ACHN (cell line): ENCODE measurements at places on chromosomes 1 and 21.
A peak's percentile ranks its signal among the peaks of the same experiment; 100 is the strongest.

- DNase-seq: peak; percentile 41
These were observed 20.7 kb upstream of the LGALS8 start for GRCh38 chr1:236502972-236503639.

DNA sequence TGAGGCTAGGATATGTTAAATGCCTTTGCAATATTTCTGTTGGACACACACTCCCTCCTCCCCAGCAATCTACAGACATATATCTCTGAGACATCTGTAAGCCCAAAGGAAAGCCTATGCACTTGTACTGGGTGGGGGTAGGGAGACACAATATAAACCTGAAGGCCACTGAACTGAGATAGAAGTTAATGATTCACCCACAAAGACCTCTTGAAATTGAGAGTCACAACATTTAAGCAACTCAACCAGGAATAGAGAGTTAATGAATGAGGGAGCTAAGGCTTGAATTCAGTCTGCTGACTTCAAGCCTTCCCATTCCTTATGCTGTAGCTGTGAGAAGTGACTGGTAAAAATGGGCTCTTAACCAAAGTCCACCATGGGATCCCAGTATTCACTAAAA lies 5.0 kb downstream of the OR10J1 start:
- peak; percentile 80 for DNase-seq

DNA sequence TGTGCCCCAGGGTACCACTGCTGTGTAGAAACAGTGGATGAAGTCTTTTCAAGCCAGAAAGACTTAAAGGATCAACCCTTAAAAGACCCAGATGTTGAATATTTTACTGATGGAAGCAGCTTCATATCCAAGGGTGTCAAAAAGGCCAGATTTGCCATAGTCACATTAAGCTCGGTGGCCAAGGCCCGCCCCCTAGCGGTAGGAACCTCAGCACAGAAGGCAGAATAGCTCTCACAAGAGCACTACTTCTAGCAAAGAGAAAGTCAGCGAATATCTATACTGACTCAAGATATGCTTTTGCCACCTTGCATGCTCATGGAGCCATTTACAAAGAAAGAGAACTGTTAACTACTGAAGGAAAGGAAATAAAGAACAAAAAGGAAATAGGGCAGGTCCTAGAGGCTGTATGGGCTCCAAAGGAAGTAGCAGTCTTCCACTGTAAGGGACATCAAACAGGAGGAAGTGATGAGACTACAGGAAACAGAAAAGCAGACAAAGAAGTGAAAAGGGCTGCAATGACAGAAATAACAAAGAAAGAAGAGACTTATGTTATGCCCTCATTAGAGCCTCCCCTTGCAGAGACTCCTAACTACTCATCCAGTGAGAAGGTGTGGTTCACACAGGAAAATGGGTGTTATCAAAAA lies 90.5 kb downstream of the LIPI start:
- DNase-seq: peak; percentile 50

- no peak for DNase-seq
These were observed 36.3 kb downstream of the MSTO1 start for GRCh38 chr1:155646307-155646706.

DNA sequence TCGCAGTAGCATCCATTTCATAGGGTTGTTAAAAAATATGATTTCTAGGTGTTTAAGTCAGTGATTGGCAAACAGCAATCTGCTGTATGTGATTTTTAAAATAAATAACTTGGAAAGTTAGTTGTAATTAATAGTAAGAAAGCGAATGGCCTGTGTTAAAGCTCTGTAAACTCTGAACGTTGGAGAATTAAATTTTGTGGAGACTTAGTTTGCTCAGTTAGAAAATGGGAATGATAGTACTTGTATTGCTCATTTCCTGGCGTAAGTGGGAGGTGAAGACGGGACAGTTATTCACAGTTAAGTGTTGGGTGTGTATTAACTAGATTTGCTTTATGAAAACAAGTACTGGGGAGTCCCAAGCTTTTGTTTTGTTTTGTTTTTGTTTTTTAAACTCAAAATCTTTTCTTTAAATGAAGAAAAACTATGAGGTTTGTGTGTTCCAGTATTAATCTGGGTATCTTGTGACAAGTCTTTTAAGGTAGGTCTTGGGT lies 995 bp downstream of the CACYBP start:
- DNase-seq: peak; percentile 28

GRCh38 chr1:22117238-22117637 lies 25.7 kb downstream of the WNT4 start:
- no peak for DNase-seq

- no peak for DNase-seq
These were observed 39.8 kb downstream of the OLIG1 start for GRCh38 chr21:33109574-33110339.

GRCh38 chr1:8987881-8988617 lies 38.2 kb downstream of the SLC2A7 start:
- DNase-seq: peak; percentile 36
